K562 (cell line): ENCODE measurements at places on chromosomes 7 and 10. TPM values are rescaled to one million over a fixed set of nuclear protein-coding genes. Genes with fewer than 3 reads are reported as not detected.

DNA sequence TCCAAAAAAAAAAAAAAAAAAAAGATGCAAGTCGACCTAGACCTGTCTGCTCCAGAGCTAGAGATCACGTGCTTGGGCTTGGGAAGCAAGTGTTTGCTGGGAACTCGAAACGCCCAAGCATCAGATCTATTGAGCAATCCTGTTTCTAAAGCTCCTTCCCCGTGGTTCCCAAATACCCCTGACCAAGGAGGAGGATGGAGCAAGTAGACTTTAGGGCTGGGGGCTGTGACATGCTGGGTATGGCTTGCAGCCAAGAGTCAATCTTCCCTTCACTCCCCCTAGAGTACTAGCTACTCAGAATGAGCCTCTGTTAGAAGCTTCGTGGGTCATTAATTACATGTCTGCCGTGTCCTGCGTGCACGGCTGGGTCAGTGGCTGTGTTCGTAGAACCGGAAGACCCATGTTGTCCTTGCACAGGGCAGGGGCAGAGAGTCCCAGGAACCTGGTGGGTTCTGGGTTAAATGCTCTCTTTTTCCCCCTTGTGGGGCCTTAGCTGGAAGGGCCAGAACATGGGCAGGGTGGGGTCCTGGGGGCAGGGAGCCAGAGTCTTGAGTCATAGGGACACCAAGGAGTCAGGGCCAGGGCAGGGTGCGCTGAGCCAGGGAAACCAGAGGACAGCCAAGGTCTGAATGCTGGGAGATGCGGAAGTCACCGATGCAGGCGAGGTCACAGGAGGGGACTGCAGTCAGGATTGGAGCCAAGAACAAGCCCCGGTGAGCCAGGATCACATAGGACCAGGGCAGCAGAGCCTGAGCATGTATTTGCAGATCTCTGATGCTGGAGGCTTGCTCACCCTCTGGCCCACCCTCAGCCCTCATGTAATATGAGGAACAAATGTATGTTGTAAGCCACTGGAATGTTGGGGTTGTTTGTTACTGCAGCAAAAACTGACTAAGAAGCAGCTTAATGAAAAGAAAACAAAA, 34.6 kb upstream of the TPST1 start:
- no peak for DNase-seq

DNA sequence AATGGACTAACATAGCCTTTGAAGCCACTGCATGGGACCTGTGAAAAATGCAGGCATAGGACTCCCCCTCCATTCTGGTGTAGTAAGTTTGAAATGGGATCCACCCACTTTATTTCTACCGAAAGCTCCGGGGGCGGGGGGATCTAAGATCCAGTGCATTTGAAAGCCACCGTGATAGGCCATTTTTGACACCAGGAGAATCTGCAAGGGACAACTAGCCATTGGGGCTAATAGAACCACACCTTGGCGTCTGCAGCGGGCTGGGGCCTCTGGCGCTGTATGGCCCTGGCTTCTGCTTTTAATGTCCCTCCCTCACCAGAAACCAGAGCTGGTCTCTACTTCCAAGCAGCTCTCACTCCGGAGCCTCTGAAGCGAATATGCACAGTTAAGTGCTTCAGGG, 60.1 kb upstream of the GPR26 start:
- no peak for DNase-seq

- DNase-seq: no peak
Observed at GRCh38 chr7:43155636-43156035, 43.2 kb downstream of the HECW1 start.

Gene NPFFR1
- not detected in 2 replicates for total RNA-seq

Gene GPR15LG
- not detected in 2 replicates for total RNA-seq

Gene NEURL1
- 0.11 and 0.20 TPM in 2 replicates for total RNA-seq

Gene LRMDA
- total RNA-seq: not detected in 2 replicates

Gene CFAP43
- 0.16 and 0.20 TPM in 2 replicates for total RNA-seq

Gene LIPF
- not detected in 2 replicates for total RNA-seq

Gene NDUFB8
- 146 and 154 TPM in 2 replicates for total RNA-seq
